ENCODE measurements at places on chromosomes 2 and 18.

- no peak for DNase-seq
Measured at GRCh38 chr2:235171550-235172031, 219.8 kb downstream of the SH3BP4 start.

GRCh38 chr2:98037666-98038336, 42.1 kb upstream of the TMEM131 start:
- DNase-seq = no peak

DNA sequence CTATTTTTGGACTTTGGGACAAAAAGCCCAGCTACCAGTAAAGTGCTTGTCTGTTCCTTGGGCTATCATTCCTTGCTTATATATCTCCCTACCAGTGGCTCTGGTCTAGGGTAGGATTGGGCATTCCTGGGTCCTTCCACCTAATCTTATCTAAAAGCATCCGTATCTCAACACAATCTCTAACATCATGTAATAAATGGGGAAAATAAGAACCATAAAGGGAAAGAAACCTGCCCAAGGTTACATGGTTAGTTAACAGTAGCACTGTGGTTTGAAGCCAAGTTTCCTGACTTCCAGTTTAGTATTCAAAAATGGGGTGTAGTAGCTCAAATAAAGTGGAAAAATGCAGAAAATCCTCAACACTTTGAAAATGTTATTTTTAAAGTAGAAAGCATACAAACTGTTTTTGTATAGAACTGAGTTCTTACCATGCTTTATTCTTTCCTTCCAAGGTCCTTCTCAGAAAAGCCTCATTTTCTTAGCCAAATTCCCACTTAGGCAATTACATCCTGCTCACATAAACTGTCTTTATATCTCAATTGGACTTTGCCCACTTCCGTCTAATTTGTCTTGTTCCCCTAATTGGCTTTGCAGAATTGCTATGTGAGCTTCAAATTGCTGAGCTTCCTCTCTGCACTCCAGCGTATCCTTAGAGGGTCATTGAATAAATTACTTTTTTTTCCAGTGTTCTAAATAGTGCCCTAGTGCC, 273.1 kb upstream of the UBE2E3 start:
- no peak for DNase-seq

- no peak for DNase-seq
Measured at GRCh38 chr18:74595431-74595830, 2.2 kb upstream of the ZNF407 start.

DNA sequence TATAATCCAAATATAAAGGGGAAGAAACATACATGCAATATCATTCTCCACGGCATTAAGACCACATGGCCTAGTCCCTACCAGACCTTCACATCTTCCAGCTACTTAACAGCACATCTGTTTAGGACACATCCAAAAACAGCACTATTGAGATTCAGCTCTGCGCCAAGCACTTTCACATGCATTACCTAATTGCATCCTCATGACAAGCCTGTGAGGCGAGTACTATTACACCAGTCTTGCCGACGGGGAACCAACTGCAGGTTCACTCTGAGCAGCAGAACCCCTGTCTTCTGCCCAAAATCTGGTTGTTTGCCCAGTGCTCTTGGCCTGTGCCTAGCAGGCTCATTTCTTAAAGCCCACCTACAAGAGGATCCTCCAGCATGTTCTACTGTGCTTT, 66.7 kb downstream of the AAK1 start:
- no peak for DNase-seq

GRCh38 chr2:218888341-218888740, 7.7 kb downstream of the WNT10A start:
- no peak for DNase-seq
